Erythroblast (primary cell): ENCODE measurements at places on chromosomes 5 and 9.

- DNase-seq = no peak
These were observed 22.6 kb downstream of the VCAN start for GRCh38 chr5:83494087-83494620.

- no peak for DNase-seq
These were observed 35.0 kb upstream of the SNX24 start for GRCh38 chr5:122810405-122810804.

DNA sequence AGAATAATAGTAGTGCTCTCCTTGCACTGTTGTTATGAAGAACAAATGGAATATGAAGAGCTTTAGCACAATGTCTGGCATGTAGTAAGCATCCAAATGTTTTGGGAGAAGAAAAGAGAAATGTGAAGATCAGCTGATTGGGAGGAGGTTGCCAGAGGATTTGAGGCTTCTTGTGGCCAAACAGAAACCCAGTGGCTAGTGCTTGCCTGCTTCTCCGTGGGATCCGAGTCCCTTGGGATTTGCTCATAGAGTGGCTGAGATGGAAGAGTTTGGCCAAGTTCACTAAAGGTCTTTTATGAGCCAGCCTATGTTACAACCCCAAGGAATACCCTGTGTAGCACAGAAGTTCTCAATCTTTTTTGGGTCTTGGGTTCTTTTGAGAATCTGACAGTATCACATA lies 86.0 kb downstream of the ANGPTL2 start:
- DNase-seq = no peak

- DNase-seq = no peak
These were observed 24.4 kb upstream of the AKNA start for GRCh38 chr9:114412048-114412683.

GRCh38 chr9:131950487-131950886 lies 129.2 kb downstream of the MED27 start:
- DNase-seq = no peak

DNA sequence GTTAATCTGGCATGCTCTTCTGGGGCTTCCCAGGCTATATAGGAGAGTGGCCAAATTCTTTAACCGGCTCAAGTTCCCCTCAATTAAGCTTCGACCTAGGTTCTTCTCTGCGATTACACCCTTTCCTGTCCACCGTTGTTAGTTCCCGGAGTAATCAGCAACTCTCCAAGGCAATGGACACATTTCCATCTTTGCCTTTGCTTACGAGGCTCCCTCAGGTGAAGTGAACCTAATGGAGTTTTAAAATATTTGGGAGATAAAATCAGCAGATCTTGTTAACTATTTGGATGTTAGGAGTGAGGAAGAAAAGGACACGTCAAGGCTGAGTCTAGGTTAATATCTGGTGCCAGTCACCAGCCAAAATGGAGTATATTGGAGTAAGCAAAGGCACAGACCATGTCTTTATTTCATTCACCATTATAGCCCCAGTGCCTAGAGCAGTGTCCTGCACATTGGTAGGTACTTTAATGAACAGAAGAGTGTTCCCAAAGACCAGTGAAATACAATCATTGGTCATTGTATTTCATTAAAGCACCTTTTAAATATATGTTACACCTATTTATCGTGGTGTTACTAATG lies 515 bp downstream of the UTP15 start:
- no peak for DNase-seq

DNA sequence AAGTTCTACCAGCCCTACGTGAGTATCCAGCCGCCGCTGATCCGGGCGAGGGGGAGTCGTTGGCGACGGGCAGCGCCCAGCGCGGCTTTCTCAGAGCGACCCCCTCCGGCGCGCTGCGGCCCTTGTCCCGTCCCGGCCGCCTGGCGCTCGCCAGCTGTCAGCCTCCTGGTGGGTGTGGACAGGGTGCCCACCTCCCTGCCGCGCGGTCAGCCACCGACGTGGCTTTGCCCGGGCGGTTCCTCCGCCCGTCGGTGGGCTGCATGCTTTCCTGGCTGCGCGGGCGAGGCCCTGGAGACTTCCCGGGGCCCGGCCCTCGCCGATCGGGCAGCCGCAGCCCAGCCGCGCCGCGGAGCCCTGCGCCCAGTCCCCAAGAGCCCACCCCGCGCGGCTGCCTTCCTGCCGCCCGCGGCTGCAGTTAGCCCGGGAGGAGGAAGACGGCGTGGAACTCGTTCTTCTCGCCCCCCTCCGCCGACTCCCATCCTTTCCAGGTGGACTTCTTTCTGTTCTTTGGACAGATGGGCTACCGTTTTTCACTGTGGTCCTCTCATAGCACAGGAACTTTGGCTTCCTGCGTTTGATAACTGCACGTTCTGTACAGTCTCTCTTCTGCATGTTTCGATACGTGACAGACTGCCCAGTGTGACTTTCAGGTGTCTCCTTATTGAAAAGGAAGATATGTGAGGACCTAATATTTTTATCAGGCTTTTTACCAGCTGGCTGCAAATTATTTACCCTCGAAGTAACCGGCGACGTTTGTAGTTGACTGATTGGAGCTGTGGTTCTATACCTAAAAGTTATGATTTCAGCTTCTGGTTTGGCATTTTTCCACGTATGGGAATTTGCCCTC lies 577 bp downstream of the AP3S1 start:
- peak; percentile 63 for DNase-seq

DNA sequence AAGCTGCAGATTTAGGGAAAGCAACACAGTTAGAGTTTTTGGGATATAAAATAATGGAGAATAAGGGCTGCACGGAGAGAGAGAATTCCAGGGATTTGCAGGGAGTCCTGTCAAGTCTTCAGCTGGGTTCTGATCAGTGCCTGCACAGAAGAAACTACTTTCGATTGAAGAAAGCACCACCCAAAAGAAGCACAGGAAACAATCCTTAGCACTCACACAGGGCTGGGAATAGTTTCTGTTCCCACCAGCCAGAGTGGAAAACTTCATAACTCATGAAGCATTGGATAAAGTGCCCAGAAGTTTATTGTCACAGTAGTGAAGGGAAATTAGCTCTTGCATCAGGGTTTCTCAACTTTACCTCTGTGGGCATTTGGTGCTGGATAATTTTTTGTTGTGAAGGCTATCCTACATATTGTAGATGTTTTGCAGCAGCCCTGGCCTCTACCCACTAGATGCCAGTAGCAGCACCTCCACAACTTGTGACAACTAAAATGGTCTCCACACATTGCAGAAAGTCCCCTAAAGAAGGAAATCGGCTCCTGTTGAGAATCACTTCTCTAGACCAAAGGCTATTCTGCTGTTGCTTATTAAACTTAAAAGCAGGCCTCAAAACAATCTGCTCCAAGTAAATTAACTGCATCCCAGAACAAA lies 71.0 kb upstream of the FAM120A start:
- DNase-seq = no peak

- DNase-seq = no peak
These were observed 185.7 kb upstream of the VCAN start for GRCh38 chr5:83285661-83286398.

- DNase-seq = no peak
These were observed 800 bp upstream of the KCNN2 start for GRCh38 chr5:114360816-114361723.

DNA sequence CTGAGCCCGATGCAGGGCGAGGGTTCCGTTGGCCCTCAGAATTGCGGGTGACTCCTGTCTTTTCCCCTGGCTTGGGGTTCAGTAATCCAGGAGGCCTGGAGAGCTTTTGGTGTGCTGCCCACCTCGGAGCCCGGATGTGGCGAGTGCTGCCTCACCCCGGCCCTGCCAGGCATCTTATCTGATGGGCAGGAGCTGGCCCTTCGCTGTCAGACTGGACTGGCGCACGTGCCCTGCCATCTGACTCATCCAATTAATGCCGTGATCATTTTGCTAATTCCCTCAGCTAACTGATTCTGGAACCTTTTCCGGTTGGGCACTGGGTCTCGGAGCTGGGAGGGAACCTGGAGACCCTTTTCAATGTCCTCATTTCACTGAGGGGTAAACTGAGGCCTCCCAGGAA lies 34.6 kb downstream of the RXRA start:
- DNase-seq = no peak

- DNase-seq = peak; percentile 86
These were observed 16.8 kb upstream of the PTGES start for GRCh38 chr9:129769669-129770068.

- no peak for DNase-seq
These were observed 291.9 kb downstream of the COX7C start for GRCh38 chr5:86909418-86910295.
